Fibroblast of the aortic adventitia (primary cell): ENCODE measurements at places on chromosomes 16 and 17. TPM values are rescaled to one million over a fixed set of nuclear protein-coding genes. Genes with fewer than 3 reads are reported as not detected.

DNA sequence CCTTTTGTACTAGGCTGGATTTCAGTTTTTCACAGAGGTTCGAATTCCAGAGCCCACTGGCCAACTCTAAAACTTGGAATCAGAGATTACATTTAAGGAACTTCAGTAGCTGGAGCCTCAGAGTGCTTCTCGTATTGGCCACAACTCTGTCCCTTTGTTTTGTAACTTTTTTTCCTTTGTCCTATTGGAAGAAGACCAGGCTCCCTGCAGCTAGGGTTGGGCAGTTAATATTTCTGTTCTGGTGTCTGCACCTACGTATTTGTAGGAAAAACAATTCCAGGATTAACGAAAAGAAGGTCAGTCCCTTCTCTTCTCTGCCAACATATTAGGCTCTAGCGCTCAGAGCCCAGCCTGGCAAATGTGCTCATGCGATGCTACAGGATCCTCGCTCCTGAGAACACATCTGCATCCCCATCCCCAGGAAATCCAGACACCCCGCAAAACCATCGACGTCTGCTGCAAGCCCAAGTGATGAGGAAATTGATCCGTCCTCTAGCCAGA, 1.9 kb downstream of the CDH11 start:
- peak; percentile 92 for DNase-seq

DNA sequence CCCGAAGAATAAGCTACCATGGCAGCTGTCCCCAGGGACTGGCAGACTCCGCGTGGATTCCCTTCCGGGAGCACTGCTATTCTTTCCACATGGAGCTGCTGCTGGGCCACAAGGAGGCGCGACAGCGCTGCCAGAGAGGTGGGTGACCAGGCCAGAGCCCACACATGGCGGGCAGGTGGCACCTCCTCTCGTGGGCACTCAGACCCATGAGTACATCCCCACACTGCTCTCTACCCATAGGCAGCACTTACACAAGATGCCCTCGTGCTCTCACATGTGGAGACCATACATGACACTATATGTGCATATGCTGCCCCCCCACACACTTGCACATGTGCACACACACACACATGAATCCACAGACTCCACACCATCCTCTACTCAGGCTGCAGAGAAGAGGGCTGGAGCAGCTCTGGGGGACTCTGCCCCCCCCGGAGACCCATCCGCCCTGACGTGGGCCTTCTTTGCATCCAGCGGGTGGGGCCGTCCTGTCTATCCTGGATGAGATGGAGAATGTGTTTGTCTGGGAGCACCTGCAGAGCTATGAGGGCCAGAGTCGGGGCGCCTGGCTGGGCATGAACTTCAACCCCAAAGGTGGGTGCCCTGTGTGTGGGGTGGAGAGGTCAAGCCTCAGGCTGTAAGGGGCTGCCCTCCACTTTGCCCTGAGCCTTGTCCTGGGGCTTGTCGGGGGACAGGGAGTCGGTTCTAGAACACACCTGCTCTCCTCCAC, 62.9 kb downstream of the MRC2 start:
- DNase-seq = no peak

The GALR2 gene
- total RNA-seq = not detected in 2 replicates

DNA sequence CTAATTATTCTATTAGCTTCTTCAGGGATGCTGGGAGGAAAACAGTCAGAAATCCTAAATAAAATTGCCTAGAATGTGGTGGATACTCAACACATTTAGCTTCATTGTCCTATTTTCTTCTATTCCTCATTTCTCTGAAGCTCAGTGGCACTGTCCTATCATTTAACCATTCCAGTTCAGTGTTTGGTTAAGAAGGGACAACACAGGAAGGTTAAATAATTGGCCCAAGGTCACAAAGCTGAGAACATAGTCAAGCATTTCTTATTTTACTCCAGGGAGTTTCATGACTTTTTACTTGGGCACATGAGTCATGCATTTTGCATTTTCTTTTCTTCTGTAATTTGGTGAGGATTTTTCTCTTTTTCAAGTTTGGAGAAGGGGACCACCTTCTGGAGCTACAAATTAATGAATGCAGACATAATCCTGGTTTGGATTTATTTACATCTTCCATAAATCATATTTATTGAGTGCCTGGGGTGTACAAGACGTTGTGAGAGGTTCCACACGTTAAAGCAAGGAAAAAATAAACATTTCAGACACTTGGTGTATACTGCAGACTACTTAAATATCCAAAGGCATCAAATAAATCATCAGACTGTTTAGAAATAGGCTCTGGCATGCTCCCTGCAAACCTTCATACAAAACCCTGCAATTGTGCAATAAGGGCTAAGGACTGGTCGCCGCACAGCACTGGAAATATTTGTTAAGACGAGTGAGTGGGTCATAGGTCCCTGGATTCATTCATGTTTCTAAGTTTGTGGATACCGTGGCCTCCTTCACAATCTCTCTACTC, 263.9 kb downstream of the MAF start:
- DNase-seq = no peak

DNA sequence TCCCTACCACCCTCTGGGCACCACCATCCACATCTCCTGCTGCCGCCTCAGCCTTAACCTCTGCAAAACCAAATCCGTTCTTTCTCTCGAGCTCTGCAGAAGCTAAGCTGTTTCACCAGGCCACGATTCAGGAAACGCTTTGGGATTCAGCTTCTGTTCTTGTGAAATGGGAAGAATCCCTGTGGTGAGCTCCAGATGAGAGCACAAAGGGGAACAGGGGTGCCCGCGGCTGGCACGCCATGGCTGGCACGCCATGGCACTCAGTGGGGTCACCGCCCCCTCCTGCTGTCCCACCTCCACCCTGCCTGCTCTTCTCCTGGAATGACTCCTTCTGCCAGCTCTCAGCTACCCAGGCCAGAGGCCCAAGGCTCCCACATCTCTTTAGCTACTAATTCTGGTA, 5.7 kb downstream of the QPRT start:
- no peak for DNase-seq

DNA sequence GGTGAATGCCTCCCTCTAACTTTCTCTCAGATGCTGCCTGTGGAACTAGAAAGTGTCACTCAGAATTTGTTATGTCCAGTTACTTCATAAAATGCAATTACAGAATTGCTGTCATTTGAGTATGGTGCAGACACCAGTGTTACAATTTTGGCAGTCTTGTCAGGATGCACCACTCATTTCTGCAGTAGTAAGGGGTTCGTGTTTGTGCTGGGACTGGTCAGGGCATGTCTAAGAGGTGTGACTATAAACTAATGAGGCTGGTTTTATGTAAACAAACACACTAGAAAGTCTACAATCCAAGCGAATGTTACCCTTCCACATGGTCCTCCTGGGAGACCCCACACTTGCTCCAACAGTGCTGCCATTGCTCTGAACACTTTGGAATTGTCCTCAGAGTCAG, 206.2 kb downstream of the ANKFN1 start:
- DNase-seq = no peak

DNA sequence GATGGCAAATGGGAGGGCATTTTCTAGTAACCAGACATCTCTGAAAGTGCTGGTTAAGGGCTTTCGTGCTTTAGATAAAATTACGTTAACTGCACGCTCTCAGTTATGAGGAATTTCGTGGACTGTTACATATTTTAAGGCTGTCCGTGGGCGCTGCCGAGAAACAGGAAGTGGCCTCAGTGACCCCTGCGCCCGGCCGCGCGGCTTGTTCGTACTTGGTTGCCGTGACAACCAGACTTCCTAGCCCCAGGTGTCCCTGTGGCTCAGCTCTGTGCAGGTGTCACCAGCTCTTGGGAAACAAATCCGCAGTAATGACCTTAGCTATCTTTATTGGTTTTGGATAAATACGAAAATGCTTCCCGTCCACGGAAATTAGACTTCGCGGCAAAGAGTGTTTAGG, 52.7 kb downstream of the LMF1 start:
- DNase-seq = no peak

GRCh38 chr16:80100186-80100585, 440.6 kb upstream of the DYNLRB2 start:
- DNase-seq = no peak

The TMC5 gene
- under 0.01 TPM in 1 of 2 replicates, not detected in the other for total RNA-seq

DNA sequence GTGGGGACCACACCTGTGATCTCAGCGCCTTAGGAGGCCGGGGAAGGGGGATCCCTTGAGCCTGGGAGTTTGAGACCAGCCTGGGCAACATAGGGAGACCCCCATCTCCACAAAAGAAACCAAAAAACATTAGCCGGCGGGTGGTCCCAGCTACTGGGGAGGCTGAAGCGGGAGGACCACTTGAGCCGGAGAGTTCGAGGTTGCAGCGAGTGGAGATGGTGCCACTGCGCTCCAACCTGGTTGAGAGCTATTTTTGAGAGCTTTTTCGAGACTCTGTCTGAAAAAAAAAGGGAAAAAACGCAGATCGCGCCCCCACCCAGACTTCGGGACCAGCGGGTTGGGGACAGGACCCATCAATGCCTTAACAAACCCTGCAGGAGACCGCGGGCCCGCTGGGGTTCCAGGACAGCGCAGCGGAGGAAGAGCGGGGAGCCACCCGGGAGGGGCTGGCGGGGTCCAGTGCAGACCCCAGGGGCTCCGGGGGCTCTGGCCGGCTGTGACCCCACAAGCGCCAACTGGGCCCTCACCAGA, 762 bp upstream of the BAIAP3 start:
- DNase-seq = no peak

- peak; percentile 6 for DNase-seq
Measured at GRCh38 chr17:35666967-35667532, 64.4 kb upstream of the RASL10B start.

GRCh38 chr16:69535123-69536050, 30.4 kb upstream of the NFAT5 start:
- DNase-seq = peak; percentile 51

DNA sequence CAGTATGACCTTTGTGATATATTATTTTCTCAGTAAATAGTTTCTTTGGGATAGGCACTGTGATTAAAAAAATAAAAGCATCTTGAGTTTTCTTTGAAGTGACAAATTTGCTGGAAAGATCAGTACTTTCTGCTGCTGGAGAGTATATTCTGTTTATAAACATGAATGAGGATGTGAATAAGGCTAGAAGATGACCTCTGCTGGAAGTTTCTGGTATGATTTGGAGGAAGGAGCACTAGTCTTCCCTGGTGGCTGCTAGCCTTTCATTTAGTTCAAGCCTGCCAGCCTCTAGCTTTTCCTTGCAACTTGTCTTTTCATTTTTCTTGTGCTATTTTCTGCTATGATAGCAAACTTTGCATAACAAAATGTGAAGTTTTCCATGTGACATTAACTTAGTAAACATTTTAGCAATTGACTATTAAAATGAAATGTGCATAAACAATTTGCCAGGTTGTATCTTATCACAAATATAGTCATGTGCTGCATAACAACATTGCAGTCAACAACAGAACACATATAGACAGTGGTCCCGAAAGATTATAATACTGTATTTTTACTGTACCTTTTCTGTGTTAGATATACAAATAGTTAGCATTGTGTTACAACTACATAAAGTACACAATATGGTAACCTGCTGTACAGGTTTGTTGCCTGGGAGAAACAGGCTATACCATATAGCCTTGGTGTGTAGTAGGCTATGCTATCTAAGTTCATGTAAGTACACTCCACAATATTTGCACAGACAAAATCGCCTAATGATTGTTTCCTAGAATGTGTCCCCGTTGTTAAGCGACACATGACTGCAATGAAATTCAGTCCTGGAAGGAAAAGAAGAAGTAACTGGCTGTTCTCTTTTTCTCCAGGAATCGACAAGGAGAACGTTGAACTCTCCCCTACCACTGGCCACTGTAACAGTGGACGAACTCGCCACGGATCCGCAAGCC, 18.1 kb upstream of the RAB11FIP4 start:
- DNase-seq = peak; percentile 85

GRCh38 chr16:72409423-72409822, 237.5 kb upstream of the PMFBP1 start:
- no peak for DNase-seq

DNA sequence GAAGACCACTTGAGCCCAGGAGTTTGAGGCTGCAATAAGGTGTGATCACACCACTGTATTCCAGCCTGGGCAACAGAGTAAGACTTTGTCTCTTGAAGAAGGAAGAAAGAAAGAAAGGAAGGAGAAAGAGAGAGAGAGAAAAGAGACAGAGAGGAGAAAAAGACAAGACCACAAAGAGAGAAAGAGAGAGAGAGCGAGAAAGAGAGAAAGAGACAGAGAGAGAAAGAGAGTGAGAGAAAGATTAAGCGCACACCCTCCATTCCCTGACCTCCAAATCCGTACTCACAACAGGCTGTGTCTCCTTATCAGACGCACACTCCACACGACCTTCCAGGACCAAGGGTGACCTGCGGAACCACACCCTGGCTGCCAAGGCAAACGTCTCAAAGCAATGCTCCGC, 19.6 kb downstream of the KLHDC4 start:
- no peak for DNase-seq

- DNase-seq = no peak
Measured at GRCh38 chr17:44738214-44738906, 20.4 kb upstream of the ADAM11 start.

- no peak for DNase-seq
Measured at GRCh38 chr16:23031508-23032098, 117.6 kb downstream of the USP31 start.

The GAS2L2 gene
- total RNA-seq = not detected in 2 replicates

The PRR15L gene
- total RNA-seq = not detected in 2 replicates

DNA sequence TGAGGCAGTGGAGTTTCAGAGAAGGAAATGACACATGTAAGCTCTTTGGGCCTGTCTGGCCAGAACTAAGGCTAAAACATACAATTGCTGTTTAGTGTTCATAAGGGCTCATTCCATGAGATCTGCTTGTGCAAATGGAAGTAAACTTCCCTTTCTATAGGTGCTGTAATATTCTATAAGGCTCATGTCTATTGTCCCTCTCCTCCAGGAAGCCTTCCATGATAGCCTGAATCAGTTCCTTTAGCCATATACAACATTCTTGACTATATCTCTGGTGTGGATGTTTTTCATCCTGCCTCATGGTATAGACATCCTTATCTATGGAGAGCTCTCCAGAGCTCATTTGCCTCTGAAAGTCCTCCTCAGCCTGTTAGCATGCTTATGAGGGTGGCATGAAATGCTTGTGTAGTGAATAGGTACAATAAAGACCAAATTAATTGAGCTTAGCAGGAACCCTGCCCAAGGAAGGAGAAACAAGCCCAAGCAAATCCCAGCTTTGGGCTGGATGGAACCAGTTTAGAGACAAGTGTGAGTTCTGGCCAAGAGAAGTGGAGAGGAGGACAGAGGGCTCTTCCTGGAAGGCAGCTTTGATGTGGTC, 1.6 kb upstream of the ETV4 start:
- no peak for DNase-seq

The KRTAP4-1 gene
- not detected in 2 replicates for total RNA-seq

- peak; percentile 34 for DNase-seq
Measured at GRCh38 chr16:1048442-1049112, 24.0 kb upstream of the SSTR5 start.

GRCh38 chr16:73190688-73191659, 143.0 kb upstream of the ZFHX3 start:
- DNase-seq = no peak

DNA sequence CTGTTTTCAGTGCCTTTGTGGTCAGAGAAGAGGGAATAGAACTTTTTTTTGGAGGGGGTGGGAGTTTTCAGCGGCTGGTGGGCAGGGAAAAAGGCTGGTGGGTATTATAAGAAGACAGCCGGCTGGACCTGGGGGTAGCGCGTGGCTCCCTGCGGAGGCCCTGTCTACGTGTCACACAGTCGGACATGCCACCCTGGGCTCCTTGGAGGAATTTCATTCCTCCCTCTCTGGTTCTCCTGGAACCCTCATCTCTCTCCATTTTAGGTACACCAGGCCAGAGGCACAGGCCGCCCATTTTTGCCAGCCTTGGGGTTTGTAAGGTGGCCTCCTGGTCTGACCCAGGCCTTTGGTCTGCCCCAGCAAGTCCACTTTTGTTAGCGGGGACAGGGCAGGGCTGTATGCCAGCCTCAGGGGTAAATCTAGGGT, 908 bp downstream of the FKBP10 start:
- no peak for DNase-seq
